ENCODE measurements at places on chromosomes 6 and 20.

DNA sequence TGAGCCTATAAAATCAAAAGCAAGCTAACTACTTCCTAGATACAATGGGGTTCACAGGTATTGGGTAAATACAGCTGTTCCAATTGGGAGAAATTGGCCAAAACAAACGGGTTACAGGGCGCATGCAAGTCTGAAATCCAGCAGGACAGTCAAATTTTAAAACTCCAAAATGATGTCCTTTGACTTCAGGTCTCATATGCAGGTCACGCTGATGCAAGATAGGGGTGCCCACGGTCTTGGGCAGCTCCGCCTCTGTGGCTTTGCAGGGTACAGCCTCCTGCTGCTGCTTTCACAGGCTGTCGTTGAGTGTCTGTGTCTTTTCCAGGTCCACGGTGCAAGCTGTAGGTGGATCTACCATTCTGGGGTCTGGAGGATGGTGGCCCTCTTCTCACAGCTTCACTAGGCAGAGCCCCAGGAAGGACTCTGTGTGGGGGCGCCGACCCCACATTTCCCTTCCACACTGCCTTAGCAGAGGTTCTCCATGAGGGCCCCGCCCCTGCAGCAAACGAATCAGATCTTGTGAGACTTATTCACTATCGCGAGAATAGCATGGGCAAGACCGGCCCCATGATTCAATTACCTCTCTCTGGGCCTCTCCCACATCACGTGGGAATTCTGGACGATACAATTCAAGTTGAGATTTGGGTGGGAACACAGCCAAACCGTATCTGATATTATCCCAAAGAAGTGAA is 11.9 kb upstream of the SMIM29 start:
- DNase-seq: no peak

GRCh38 chr6:107594736-107595135 is 104.8 kb downstream of the SOBP start:
- peak; percentile 28 for DNase-seq

- DNase-seq: no peak
These were observed 134.8 kb downstream of the TAF4 start for GRCh38 chr20:61930776-61931475.

- peak; percentile 47 for DNase-seq
These were observed 39.7 kb downstream of the PREP start for GRCh38 chr6:105363100-105363754.

DNA sequence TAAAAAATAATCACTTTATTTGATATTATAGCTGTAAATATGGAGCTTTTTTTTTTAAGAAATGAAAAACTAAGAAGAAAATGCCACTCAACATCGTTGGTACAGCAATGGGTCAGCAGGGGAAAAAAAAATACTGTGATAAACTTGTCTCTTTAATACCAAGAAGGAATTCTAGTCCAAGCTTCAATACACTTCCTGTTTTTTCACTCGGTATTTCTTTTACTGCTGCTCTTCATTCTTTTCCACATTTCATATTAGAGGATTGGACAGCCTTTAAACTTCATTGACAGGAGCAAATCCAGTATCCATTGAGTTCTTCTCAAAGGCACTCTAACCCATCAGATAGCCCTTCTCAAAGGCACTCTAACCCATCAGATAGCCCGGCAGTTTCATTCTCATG is 22.2 kb upstream of the EZR start:
- no peak for DNase-seq

GRCh38 chr6:116633685-116634084 is 17.4 kb downstream of the RSPH4A start:
- DNase-seq: no peak

- no peak for DNase-seq
These were observed 155.3 kb upstream of the EYA4 start for GRCh38 chr6:133085896-133086295.

DNA sequence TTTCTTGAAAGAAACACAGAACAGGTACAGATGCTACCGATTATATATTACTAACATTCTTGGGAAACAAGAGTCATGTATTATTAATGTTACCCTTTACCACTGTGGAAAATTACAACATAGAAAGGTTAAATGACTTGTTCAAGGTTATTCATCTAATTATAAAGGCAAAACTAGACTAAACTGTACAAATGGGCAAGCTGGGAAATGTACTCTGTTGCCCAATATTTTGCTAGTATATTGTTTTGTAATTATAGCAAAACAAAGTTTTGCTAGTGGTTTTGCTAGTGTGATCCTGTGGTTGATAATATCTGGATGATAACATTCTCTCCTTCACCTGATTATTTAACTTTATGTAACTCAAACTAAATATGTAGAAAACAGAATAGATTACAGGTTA is 96.5 kb downstream of the TINAG start:
- DNase-seq: no peak

Data from fibroblast of skin of right biceps (primary cell).